ENCODE measurements at places on chromosomes 7 and 10.

DNA sequence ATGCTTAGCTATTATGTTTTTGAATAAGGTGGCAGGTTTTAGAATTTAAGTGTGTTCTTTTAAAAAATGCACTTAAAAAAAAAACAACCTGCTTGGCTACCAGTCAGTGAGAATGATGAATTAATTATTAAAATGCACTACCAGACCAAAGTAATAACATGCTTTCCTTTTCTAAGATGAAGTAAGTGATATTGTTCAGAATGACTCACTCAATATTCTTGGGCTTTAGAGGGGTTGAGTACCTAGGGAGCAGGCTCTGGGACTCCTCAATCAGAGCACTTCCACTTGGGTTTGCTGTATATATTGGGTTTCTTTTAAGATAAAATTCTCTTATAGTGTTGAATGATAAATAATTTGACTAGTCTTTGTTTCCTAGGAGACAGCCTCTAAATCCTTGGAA, 8.6 kb downstream of the STAM start:
- DNase-seq, result no peak

DNA sequence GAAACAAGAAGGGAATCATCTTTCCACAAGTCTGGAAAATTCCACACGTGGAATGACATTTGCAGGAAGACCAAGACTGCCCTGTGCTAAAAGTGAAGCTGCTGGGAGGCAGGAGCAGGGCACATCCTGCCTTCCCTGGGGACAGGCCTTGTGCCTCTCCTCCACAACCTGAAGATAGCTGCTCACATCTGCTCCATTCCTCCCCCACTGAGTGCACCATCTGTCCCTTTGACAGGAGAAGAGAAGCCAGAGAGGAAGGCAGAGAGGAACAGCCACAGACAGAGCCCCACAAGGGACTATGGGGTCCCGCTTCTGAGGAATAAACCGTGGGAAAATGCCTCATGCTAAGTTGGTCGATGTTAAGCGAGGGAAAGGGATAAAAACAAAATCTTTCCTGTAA, 15.9 kb upstream of the FAM171A1 start:
- no peak for DNase-seq

DNA sequence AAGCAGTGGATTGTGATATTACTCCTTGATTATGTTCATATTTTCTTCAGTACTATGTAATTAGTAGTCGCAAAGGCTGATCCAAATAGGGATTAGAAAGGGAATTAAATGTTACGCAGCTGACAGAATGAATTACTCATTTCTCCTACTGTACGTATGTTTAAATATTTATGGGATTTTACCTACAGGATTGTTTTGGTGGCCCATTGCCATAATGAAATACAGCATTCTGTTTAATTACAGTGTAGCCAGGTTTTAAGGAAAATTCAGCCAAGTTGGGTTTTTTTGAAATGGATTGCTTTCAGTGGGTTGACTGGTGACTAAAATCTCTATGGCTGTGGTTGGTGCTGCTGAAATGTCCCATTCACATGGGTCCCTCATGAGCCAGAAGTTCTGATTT, 197.7 kb upstream of the GRB10 start:
- DNase-seq, result no peak

DNA sequence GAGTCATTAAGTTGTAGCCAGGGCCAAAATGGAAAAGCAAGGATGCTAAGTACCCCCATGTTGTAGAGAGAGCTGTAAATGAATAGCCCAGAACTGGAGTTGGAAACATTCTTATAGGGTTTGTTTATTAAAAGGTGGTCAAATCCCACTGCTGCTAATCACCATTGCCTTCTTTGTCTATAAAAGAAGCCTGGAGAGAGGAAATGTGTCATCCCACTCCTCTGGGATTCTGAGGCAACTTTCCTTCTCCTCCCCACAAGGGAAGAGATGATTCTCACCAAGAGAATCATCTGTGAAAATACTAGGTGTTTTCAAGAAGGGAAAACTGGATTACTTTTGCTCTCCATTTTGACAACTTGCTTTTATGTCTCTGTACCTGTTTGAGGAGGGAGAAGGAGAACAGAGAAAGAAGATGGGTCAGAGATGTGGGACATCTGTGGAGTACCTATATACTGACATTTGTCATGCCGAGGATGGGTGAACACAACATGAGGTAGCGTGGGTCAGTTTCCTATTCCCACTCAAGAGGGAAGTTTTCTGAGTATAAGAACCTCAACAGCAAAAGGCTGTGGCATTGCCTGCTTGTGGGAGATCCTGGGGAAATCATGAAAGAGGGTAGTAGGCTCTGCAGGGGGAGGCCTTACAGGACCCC, 262.2 kb downstream of the KIF20B start:
- DNase-seq, result peak; percentile 39

- DNase-seq, result peak; percentile 20
Observed at GRCh38 chr10:11177381-11177780, 159.7 kb downstream of the CELF2 start.

DNA sequence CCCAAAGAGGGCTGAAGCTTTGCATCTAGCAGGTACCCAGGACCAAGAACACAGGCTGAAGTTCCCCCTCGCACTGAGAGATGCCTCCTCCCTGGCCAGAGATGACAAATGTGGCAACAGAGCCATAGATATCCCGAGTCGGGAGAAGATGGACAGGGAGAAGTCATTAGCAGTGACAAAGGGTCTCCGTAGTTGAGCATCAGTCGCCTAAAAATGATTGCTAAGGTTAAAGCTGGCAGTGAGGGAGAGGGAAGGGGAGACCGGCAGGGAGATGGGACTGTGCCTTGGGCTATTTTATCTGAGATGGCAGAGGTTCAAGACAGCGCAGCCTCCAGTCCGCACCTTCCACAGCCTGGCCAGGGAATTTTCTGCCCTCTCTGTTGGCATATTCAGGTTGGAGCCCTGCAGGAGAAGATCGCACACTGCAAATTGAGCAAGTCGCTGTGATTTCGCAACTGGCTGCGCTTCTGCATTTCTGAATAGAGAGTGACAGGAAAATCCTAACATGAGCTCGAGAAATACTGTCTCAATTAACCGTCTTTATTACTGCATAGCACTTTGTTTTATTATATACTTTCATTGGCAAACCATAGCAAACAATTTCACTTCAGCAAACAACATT, 238.9 kb upstream of the GPR26 start:
- no peak for DNase-seq

DNA sequence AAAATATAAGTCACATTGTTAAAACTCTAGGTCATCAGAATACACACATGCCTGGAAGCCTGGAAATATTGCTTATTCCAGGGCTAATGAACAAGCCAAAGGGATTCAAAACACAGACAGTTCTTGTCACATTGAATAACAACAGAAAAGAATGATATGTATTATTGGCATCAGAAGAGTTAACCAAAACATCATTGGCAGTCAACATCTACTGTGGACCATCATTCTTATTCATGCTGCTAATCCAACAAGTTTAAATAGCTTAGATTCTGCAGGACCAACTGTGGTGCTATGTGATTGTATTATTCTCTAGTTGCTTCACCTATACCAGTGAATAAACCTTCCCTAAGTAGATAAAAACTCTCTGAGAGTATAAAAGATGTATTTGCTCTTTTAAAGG, 198.3 kb downstream of the NEBL start:
- no peak for DNase-seq

DNA sequence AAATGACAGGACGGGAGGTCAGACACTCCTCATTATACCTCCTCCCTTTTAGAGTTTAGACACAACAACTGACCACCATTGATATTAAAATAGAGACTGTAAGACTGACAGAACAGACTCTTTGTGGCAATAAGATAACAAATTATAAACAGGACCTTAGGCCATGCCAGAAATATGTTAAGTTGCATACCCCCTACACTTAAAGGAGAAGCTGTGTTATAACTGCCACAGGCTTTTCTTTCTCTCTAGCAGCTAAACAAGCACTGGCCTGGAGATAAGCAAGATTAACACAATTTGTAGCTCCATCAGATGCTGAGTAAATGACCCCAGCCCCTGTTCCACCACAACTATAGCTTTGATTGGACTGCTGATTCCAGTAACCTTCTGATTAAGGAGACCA, 10.5 kb upstream of the UNC5B start:
- no peak for DNase-seq

DNA sequence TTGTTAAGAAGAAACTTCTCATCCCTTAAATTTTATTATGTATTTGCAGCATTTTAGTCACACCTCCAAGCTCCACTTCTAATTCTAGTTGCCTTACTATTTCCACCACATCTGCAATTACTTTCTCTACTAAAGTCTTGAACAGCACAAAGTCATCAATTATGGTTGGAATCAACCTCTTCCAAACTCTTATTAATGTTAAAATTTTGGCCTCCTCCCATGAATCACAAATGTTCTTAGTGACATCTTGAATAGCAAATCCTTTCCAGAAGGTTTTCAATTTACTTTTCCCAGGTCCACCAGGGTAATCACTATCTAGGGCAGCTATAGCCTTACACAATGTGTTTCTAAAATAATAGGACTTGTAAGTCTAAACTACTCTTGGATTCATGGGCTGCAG, 126.3 kb upstream of the POM121L12 start:
- DNase-seq, result no peak

DNA sequence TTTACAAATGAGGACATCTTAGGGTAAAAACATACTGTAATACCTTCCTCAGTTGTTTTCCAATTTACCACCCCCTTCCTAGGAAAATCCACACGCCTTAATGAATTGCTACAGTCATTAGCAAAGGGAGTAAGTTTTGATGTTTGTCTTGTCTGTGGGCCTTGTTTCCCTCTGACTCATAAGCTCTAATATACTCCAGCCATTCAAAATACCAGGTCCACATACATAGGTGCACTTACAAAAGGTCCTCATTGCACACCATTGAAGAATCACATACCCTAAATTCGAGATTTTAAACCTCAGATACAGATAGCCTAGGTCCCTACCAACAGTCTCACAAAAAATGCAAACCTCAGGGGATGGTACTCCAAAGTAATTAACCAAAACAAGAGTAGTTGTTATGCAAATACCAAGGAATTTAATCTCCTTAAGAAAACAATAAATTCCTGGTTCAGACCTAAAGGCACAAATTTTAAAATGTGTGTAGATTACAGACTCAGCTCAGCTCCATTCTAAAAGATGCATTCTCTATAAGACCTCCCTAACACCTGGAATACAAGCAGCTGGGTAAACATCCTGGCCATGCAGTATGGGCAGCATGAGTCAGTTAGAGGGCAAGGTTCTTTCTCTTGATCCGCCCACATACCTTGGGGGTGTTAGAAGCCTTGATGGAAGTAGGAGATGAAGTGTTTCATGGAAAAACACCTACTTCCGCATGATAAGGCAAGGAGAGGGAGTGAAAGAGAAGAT, 3.0 kb upstream of the LIPK start:
- no peak for DNase-seq

Data from fibroblast of skin of abdomen (primary cell).